ENCODE measurements at places on chromosomes 12 and 14.

DNA sequence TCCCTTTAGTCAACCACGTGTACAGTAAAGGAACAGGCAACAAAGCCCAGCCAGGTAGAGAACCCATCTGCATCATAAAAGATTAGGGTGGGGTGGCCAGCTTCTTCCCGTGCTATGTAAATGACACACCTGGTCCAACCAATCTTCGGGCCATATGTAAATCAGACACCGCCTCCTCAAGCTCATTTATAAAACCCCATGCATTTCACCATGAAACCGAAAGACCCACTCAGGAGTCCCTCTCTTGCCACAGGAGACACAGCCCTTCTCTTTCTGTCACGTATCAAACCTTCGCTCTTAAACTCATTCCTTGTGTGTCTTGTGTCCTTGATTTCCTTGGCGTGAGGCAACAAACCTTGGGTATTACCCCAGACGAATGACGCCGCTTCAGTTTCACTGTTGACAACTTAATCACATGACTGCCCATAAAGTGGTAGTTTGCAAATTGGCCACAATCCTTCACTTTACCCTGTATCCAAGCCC is 59.8 kb upstream of the TBPL2 start:
- DNase-seq, result no peak

DNA sequence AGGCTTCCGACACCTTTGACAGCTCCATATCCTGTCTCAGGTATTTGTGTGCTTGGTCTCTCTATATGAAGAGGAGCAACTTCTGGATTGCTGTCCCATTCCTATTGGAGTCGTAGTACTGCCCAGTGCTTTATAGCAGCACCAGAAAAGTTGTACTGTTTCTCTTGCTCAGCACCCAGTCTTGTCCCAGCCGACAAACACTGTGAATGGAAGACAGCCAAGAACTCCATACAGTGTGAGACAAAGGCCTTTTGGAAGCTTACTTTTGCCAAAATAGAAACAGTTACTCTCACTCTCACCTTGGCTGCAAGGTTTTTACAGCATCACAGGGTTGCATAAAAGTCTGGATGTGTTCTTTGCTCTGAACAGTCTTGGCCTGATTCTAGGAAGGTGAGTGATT is 105.3 kb downstream of the TGFB3 start:
- no peak for DNase-seq

DNA sequence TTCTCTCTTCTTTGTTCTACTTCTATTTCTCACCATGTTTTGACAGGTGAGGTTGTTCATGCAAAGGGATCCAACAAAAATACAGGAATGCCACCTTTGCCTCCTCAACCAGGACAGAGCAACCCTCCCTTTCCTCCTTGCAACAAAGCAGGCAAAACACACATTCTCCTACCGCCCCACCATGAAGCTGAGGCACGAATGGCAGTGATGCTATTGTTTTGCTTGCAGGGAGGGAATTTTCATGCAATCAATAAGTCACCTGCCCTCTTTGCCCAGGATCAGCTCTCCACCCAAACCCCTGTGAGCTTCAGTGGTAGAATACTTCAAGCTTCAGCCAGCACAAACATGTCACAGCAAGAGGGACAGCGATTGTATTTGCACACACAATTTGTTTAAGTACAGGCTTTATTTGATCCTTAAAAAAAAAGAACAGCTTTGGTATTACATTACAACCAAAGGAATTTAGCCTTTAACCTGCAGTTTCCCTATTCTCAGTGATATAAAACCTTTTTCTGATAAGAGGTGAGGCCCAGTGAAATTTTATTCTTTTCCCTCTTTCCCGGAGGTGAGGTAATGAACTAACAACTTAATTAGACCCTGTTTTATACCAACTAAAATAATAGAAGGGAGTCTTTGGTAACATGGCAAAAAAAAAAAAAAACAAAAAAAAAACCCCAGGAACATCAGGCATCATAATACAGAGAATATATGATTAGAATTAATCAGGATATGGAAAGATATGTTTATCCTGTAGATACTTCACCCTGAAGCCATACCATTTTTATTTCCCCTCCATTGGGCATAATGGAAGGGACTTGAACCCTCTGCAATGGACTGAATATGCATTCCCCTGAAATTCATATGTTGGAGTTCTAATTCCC is 87.0 kb upstream of the EEA1 start:
- DNase-seq, result no peak

GRCh38 chr12:31897781-31898503 is 61.3 kb upstream of the RESF1 start:
- peak; percentile 62 for DNase-seq

GRCh38 chr14:51507906-51508511 is 143.7 kb upstream of the FRMD6 start:
- no peak for DNase-seq

DNA sequence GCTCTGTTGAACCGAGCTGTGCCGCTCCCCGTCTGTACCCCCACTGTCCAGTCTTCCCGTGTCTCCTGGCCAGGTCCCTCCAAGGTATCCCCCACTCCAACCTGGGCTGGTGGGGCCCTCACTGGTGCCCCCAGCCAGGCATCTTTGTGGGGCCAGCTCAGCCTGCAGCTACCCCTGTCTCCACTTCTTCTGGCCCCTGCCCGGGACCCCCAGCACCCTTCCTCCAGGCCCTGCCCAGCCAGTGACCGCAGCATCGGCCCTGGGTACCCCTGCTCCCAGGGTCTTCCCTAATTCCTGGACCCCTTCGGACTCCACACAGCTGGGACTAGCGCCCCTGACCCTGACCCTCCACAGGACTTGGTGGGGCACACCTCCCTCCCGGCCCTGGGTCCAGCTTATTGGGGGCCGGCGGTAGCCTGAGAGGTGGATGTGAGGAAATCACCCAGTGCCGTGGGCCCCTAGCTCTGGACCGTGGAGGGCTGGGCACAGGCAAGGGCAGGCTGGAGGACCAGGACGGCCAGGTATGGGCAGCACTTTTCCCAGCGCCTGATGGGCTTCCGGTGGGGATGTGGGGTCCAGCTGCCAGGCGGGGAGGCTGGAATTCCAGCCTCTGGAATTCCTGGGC is 4.1 kb upstream of the CRIP1 start:
- DNase-seq, result no peak

DNA sequence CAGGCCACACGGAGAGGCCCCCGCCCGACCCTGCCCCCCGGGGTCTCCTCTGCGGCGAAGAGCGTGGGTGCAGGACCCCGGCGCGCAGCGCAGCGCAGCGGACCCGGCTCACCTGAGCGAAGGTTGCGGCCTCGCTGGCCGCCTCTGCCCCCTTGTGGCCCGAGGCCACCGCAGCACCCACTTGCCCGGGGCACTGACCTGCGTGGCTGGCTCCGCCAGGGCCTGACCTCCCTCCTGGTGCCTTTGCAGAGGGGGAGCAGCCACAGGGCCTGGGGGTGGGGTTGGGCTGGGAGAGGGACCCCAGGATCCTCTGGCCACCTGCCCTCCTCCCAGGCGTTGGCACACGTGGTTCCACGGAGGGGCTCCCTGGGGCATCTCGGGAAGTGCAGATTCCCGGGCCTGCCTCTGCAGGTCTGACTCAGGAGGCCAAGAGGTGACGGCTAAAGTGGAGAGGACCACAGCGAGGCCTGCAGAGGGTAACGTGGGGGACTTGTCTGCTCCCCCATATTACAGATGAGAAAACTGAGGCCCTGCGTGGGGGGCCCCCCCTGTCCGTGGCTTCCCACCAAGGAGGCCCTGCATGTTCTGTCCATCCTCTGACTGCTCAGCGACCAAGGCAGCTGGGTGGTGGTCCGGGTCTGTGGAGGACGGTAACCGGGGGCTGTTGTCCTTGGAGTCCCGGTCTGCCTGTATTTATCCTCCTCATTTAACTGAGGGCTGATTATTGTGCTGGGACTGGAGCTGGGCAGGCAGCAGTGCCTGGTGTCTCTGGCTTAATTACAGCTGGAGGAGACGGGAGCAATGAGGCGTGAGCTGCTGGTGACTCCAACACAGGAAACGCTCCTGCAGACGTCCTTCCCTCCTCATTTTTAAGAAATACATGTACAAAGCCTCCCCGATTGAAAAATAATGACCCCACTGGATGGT is 67.9 kb upstream of the BEGAIN start:
- no peak for DNase-seq

DNA sequence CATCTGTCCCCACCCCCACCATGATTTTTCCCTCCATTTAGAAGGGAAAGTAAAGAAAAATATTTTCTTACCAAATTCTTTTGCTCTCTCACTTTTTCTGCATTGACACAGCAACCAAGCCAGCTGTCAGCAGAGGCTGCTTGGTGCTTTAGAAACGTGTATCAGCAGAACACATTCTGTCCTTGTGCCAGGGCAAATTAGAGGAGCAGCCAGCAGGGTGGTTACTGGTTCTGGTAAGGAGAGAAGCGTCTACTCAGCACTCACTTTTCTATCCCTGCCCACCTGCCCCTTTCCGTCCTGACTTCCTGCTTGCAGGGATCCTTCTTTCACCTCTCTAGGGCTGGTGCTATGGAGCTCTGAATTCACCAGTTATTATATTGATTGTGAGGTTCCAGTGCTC is 327.5 kb upstream of the PDE3A start:
- DNase-seq, result no peak
